Activated T-cell treated with anti-CD3 and anti-CD28 coated beads for 24 hours (primary cell): ENCODE measurements at places on chromosomes 1 and 21.

DNA sequence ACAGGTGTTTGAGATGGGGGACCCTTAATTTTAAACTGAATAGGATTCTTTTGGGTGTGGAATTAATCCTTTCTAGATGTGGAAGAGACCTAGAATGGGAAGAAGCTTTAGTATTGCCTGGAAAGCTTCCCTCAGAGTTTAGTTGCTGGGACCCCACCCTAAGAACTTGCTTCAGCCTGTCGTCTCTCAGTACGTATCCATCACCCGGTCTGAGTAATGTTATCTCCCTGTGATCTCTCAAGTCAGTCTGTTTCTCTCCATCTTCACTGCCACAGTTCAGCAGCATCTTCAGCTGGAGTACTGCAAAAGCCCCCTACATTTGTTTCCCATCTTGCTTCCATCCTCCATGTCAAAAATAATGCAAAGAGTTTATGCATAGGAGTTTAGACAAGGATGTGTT is 28.9 kb downstream of the CNST start:
- no peak for DNase-seq

DNA sequence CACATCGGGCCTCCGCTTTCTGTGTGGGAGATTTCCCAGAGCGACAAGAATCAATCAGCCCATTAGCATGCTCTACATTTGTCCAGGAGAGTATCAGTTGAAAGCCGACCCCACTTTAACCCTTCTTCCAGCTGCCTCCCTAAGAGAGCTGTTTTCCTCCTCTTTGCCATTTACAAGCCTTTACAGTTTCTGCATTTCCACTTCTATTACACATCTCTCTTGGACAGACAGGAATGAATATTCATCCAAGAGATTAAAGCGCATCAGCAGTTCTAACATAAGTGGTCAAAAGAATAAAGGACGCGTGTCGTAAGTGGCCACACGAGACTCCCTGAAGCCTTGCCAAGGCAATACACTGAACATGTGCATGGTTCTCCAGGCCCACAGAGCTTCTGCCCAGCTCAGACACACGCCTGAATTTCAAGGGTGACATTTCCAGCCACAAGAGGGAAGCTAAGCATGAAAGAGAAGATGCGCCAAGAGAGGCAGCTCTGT is 47.3 kb downstream of the FAM78B start:
- DNase-seq = no peak

DNA sequence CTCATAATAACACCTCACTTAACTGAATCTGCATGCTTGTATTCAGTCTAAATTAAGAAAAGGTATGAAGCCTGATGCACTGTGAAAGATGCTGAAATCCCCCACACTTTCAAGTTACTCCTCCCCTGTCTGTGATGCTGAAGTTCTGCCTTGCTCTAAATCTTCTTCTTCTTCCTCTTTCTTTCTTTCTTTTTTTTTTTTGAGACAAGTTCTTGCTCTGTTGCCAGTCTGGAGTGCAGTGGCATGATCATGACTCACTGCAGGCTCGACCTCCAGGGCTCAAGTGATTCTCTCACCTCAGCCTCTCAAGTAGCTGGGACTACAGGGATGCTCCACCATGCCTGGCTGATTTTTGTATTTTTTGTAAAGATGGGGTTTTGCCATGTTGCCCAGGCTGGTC is 231.0 kb upstream of the B3GALT2 start:
- no peak for DNase-seq

DNA sequence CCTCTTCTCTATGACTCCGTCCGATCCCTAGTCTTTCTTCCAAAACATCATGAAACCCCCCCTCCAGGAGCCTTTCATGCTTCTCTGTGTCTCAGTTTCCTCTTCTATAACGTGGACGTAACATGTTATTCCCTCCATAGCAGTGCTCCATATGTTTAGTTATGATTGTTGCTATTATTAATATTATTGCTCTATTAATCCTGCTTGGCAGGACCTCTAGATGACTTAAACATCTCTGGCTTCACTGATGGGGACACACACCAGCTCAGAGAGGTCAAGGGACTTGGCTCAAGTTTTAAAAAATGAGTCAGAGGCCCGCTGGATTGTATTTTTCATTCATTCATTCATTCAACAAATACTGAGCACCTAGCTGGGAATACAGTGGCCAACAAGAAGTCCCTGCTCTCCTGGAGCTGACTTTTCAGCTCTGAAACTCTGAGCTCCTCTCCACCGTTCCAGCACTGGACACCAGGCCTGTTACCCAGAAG is 404 bp upstream of the CPLANE2 start:
- DNase-seq = no peak

DNA sequence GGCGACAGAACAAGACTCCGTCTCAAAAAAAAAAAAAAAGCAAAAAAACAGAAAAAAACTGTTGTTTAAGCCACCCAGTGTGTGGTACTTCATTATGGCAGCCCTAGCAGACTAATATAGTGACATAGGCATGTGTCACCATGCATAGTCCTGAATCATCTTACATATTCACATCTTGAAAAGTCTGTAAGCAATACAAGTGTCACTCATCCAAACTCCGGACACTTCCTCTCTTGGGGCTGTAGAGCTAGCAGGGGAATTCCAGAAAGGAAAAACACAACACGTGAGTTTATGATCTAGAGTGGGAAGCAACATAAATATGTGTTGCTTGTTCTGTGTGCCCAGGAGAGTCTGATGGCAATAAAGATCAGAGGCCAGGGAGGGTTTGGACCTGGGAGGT is 81.6 kb upstream of the KCNE2 start:
- no peak for DNase-seq

GRCh38 chr1:18166929-18167328 is 59.3 kb downstream of the IGSF21 start:
- no peak for DNase-seq

DNA sequence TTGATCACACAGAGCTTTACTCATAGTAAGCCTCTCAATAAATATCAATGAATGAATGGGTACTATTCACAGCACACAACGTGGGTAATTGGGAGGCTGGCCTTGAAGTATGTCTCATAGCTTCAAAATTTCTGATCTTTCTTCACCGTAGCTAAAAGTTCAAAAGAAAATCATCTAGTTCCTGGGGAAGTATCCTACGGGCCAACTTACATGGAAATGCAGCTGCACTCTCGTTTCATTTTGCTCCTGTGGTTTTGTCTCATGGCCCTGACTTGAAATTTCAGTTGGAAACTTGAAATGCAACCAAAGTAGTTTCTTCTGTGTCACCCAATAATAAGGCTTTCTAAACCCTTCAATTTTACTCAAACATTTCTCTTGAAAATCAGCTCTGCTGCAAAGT is 76.1 kb upstream of the CNIH3 start:
- no peak for DNase-seq

GRCh38 chr1:50268049-50268448 is 155.2 kb downstream of the DMRTA2 start:
- no peak for DNase-seq

GRCh38 chr1:54347955-54348699 is 58.1 kb downstream of the SSBP3 start:
- DNase-seq = no peak

- DNase-seq = no peak
Measured at GRCh38 chr1:188027613-188028012, 1198.9 kb downstream of the PLA2G4A start.

DNA sequence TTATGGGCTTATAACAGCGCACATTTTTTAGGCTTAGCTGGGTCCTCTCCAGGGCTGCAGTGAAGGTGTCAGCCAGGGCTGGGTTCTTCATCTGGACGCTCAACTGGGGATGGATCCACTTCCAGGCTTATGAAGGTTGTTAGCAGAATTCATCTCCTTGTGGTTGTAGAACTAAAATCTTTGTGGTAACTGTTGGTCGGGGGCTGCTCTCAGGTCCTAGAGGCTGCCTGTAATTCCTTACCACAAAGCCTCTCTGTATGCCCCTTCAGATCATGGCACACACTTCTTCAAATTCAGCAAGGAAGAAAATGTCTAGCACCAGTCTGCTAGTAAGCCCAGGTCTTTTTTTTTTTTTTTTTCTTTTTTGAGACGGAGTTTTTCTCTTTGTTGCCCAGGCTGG is 40.9 kb upstream of the EPS8L3 start:
- no peak for DNase-seq

DNA sequence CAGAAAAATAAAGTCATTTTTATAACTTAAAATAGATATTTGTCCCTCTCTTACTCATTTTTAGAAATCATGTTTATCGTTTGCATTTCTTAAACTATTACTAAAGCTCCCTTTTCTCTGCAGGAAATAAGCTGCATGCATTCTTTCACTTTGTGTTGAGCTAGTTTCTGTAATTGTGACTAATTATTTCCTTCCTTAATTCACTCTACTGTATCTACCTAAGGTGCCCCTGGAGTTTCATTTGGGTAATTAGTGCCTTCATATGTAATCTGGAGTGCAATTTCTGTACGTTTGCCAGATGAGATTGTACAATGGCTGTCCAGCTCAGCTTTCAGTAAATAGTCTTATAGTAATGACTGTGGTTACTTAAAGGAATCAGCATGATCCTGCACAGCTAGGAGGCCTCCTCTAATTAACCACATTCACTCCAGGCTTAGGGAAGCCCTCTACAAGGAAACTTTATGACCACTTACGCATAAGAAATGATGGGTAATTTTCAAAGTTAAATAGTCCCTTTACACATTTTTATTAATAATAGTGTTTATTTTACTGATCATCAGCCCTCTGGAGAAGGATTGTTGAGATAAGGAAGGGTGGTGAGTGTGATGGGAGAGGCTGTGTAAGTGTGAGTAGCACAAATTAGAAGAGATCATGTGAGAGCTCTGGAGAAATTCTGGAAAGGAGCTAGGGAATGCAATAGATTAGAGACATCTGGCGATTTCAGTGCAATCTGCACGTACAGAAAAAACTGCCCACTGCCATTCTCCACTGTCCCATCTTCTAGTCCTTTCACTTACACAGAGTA is 86.8 kb downstream of the LRRC8C start:
- DNase-seq = no peak

DNA sequence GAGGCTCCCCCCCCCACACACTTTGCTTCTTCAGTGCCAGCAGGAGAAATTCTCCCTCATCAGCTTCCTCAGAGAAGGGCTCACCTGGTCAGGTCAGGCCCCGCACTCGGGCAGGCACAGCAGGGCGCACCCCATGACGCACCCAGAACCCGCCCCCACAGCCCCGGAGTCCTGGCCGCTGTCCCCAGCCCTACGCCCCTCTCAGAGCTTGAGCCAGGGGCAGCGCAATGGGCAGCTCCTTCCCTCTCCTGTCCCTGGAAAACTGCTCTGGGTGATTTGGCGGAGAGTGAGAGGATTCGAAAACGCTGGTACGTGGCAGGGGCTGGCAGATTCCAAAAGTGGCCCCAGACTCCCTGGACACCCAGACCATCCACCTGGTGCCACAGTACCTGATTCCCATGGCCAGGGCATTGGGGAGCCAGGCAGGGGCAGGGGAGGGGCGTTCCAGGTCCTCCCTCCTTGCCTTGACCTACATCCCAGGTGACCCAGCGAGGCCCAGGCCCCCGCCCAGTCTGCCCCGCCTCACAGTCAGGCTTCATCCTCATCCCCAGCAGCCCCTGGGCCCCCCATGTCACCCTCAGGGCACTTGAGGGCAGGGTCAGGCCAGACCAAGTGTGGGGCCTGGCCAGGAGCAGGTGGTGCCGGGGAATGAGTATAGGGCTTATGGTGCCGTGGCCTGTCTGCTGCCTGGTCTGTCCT is 23.7 kb downstream of the RRP1 start:
- DNase-seq = no peak

GRCh38 chr1:197994907-197995407 is 77.8 kb downstream of the LHX9 start:
- no peak for DNase-seq

DNA sequence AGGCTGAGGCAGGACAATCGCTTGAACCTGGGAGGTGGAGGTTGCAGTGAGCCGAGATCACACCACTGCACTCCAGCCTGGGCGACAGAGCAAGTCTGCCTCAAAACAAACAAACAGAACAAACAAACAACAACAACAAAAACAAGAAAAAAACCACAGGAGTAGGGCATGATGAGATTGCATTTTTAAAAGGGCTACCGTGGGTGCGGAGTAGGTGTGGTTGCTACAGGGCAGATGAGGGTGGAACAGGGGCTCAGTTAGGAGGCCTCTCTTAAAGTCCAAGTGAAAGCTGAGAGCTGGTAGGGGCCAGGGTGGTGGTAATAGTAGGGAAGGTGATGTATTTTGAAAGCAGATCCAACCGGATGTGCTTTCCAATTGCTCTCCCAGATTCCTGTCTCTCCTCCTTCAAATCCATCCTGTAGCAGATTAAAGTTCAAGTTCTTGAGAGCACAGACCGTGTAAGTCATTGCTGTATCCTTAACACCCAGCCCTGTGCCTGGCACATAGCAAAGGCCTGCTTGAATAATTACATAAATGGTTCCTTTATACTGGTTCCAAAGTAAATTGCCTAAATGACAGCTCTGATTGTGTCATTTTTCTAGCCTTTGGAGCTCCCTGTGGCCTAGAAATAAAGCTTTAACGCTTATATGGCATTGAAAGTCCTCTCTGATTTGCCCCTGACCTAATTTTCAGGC is 4.2 kb upstream of the LINGO4 start:
- DNase-seq = no peak

DNA sequence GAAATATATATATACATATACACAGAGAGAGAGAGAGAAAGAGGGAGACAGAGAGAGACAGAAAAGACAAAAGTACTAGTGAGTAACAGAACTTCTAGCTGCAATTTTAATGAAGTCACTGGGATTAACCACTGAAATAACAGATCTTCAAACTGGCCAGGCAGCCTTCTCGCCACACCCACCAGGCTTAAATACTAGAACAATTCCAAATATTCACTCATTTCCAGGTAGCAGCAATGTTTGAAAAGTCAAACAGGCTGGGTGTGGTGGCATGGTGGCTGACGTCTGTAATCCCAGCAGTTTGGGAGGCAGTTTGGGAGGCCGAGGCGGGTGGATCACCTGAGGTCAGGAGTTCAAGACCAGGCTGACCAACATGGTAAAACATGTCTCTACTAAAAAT is 5.2 kb downstream of the PRDX1 start:
- no peak for DNase-seq

DNA sequence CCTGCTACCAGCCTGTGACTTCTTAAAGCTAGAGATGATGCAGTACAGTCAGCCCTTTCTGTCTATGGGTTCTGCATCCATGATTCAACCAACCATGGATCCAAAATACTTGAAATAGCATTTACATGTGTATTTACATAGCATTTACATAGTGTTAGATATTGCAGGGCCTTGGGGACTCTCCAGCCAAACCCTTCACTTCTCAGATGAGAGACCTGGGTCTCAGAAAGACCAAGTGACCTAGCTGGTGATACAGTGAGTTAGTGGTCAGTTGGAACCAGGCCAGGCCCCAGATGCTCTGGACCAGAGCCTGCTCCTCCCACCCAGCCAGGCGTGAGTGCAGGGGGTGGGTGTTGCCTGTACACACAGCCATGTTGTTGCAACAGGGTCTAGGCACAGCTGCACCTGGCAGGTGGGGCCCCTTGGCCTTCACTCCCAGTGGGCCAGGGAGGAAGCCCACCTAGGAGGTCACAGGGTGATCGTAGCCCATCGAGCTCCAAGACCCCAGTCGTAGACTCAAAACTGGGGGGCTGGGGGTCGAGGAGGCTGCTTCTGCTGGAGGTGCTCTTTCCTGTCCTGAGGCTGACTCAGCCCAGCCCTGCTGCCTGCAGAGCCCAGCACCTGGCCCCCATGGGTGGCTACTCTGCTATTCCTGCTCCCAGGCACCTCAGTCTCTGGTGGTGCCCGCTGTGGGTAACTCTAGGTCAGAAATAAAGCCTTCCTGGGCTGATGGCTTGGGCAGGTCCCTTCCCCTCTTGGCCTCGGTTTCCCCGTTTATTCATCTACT is 7.7 kb downstream of the TMEM61 start:
- DNase-seq = no peak
